ENCODE measurements at places on chromosomes 2 and 18. TPM values are rescaled to one million over a fixed set of nuclear protein-coding genes. Genes with fewer than 3 reads are reported as not detected.

- no peak for DNase-seq
Measured at GRCh38 chr2:98009887-98010760, 14.4 kb upstream of the TMEM131 start.

DNA sequence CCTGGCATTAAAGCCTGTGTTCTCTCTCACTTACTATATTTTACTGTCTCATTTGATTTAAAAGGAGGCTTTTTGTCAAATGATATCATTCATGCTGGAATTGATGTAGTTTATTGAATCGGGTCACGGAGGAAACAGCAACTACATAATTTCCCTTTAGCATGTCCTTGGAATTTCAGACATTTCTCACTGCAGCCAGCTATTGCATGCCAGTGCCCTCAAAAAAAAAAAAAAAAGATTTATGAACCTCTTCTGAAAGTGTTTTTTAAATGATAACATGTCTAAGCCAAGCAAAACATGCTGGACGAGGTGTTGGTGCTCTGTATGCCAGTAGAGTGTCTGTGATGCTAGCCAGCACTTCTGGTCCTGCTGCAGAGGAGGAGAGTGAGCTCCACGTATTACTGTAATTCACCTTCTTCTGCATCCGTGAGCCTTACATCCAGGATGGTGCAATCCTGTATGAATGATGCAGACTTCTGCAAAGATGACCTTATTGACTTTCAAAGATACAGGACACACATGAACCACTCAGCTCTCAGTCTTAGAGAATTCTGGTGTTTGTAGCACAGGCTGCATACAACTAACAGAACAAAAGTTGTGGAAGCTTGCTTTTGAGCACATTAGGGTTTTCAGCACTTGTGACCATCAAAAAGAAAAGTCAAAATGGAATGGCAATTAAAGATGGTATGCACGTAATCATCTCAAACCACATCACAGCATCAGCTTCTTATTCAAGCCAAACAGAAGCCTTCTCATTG is 31.1 kb downstream of the UGP2 start:
- no peak for DNase-seq

DNA sequence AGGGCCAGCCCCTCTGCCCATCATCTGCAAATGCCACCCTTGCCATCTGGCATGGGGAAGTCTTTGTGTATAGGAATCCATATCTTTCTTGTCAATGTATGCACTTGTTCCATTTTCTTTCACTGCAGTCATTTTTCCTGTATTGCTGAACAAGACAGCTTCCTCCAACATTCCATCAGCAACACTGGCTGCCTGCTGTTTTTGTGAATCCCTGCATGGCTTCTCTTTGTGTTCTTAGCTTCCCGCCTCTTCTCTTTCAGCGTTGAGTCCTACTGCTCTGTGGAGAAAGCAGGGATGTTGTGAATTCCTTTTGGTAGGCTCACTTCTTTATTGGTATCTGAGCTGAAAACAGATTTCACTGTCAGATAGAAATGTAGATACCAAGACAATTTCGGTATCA is 150.0 kb downstream of the LPIN1 start:
- DNase-seq, result no peak

DNA sequence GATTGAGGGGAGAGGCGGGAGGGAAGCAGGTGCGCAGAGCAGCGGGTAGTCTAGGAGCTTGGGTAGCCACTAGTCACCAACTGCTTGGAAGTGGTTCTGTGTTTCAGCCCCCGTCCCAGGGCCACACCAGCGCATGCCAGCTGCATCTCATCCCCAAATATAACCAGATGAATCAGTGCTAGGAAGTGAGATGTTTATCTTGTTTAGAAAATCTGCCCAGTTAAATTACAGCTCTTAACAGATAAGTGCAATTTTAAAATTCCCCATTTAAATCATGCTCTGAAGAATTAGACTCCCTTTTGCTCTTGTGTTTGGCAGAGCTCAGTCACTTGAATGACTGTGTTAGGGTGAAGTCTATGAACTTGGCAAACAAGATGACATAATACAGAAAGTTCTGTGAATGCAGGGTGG is 193.8 kb downstream of the SEPTIN10 start:
- no peak for DNase-seq

DNA sequence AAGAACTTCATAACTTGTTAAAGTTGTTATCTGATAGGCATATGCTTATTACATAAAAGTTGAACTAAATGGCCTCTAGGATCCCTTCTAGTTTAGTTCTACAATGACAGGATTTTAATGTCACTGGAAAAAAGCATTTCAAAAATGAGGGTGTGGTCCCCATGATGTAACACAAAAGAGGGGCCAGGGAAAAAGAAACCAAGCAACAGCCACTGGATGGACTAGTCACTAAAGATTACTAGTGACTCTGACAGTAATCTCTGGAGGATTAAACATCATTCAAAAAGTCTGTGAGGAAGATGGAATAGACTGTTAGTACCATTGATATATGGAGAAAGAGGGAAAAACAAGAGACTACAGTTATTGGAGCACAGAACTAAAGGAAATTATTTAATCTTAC is 22.6 kb downstream of the SEPTIN10 start:
- DNase-seq, result no peak

DNA sequence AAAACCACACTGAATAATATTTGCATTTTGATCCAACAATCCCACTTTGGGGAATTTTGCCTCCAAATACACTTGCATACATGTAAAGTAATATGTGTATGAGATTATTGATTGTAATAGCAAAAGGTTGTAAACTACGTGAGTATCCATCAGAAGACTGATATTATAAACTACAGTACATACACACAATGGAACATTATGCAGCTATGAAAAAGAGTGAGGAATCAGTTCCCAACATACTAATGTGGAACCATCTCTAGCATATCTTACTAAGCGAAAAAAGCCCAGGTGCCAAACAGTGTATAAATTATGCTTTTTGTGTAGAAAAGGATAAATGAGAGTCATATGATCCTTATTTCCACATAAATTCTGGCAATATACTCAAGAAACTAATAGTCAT is 16.0 kb upstream of the C2orf74 start:
- no peak for DNase-seq

- DNase-seq, result no peak
Measured at GRCh38 chr2:24258718-24259117, 83.9 kb downstream of the FAM228A start.

- DNase-seq, result no peak
Measured at GRCh38 chr2:24970483-24971285, 1.1 kb downstream of the DNAJC27 start.

DNA sequence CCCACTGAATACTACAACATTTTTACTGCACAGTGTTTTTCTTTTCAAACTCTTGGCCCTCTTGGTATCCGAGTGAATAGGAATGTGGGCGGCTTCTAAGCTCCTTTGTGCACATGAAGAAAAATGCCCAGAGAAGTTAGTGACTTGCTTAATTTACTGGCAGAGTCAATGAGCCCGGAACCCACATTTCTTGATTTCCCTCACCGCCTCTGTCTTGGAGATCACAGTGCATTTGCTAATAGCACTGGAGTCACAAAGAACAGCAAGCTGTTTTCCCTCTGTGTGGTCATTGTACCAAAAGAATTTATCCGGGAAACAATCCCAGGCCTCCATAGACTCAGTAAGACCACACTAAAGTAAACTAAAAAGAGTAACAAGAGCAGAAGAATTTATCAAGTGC is 18.9 kb downstream of the STON1 start:
- DNase-seq, result no peak

DNA sequence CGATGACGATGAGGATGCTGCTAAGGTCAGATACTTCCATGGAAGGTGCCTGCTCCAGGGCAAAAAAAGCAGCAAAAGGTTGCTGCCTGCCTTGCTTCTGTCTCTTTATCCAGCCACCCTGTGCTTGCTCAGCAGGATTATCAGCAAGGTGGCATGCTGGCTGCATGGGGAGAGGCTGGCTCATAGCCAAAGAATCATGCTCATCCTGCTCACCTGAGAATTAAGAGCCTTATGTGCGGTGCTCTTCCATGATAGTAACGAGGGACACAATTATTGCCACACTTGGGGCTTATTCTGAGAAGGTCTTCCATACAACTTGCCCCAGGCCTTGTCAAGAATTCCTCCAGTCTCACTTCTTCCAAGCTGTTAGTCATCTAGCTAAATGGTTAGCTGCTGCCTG is 60.4 kb upstream of the SEC11C start:
- no peak for DNase-seq

GRCh38 chr2:84495539-84496146 is 20.7 kb upstream of the DNAH6 start:
- DNase-seq, result no peak

- no peak for DNase-seq
Measured at GRCh38 chr2:134518101-134518500, 200.7 kb downstream of the TMEM163 start.

DNA sequence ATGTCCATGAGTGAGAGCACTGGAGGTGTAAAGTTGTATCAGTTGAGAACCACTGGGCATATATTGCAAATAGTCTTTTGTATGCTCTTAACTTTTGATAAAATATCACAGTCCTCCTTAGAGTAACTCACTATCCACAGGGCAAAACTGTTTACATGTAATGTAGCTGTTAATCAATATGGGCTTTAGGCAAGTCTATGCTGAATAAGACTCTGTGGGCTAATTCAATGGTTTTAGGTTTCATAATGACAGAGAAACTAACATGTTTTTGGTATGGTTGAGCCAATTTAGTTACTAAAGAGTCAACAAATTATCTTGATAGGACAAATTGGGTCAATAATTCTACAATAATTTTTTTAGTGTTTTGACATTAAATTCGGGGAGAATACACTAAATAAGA is 1134.9 kb upstream of the FAM98A start:
- no peak for DNase-seq

DNA sequence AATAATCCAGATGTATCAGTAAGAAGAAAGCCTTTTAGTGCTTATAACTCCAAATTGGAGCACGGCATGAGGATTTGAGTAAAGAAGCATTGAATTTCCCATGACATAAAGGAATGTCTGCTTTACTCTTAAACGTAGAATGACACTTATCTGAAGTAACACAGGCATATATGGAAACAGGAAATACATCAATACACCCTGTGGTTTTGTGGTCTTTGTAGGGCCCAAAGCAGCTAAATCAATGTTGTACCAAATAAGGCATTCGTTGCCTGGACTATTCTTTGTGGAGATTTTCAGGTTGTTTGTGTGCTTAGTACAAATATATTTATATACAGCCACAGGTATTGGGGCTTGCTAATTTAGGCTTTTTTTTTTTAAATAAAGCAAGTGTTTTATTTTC is 660.5 kb downstream of the LRRTM4 start:
- DNase-seq, result no peak

- DNase-seq, result no peak
Measured at GRCh38 chr2:177445200-177445599, 52.6 kb downstream of the AGPS start.

- DNase-seq, result no peak
Measured at GRCh38 chr2:156907806-156908205, 349.7 kb upstream of the GALNT5 start.

DNA sequence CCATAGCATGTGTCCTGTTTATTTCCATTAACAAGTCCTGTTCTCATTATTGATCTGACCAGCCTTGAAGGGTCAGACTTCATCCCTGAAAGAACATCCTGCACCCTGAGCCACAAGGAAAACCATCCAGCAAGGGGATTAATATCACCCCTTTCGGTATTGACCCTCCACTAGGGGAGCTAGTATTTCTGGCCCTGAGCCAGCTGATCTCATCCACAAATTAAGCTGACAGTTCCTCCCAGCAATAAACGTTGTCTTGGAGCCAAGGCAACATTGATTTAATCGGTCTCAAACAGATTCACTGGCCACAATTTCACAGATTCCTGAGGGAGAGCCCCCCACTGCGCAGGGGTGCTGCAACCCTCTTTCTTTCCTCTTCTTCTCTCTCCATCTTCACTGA is 353.1 kb upstream of the FANCL start:
- DNase-seq, result no peak

DNA sequence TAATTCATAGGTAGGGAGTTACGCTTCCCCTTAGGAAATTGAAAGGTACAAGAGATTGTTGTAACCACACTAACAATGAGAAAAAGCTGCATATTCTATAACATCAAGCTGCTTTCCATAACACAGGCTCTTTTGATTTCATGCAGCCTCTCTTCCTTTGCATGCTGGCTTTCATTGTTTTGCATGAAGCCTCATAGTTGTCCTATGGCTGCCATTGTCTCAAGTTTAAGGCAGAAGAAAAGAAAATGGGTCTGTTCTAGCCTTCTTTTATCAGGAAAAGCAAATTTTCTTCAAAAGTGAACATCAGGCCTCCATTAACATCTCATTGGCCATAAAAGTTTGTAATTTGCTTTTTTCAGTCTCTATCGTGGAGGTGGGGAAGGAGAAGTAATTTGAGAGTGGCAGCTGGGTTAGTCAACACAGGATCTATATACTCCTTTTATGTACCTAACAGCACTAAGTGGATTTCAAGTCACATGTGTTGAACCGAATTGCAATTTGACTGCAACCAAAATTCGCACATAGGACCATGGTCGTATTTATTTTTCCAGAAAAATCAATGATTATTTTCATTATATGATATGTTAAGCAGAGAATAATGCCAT is 248.5 kb upstream of the RND3 start:
- no peak for DNase-seq

Gene DPP4
- total RNA-seq, result 5.4 TPM

Gene RGPD4
- 0.05 TPM for total RNA-seq

Gene NXPH2
- total RNA-seq, result not detected

Gene SPC25
- total RNA-seq, result 0.60 TPM

Gene BMP10
- 0.35 TPM for total RNA-seq

Gene RND3
- 22.1 TPM for total RNA-seq

Gene MAPRE3
- total RNA-seq, result 58.9 TPM

Gene CDK15
- 0.35 TPM for total RNA-seq

Gene DLGAP1
- not detected for total RNA-seq

Data from Right ventricle myocardium inferior (tissue), 1 donor.